ENCODE measurements at places on chromosomes 7 and 10.

GRCh38 chr7:30180718-30181117, 45.9 kb downstream of the MTURN start:
- no peak for DNase-seq

GRCh38 chr7:5423976-5424748, 528 bp upstream of the TNRC18 start:
- DNase-seq: peak; percentile 100

DNA sequence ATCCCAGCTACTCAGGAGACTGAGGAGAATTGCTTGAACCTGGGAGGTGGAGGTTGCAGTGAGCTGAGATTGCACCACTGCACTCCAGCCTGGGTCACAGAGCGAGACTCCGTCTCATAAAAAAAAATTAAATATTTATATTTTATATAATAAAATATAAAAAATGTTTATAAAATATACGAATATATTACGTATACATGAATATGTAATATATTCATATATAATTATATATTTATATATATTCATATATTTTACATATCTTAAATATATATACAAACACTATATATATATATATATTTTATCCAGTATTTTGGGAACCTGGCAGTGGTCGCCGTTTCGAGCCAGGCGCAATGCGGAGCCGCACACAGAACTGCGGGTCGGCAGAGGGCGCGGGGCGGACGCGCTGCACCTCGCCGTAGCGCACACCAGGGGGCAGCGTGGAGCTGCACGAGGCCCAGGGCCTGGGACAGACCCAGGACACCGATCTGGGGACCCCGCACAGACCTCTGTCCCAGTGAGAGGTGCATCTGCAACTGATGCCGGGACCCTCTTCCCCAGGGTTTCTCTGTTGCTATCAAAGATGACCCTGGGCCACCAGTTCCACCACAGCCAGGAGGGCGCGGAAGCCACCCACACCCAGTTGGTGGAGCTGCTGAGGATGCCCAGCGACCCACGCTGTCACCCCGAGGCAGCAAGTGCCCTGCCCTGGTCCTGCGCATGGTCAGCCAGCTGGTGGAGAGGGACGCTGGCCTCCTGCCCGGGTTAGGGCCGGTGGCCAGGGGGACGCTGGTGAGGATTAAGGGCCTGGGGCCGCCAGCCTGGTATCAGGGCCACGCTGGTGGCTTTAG, 22.7 kb downstream of the AP5Z1 start:
- no peak for DNase-seq

DNA sequence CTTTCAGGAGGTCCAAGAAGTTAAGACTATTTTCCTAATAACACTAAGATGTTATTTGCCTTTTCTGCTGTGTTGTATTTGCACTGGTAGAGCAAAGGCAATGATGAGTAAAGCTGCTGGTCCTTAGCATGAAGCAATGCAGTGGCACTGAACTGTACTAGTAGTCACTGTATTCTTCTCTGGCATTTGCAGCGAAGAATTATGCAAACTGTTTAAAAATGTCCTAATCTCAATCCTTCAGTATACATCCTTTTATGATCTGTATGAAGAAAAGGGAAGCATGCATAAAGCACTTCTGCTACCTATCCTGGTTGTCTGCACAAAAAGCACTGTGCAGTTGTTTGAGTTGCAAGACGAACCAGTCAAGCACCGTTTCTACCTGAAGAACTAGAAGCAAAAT, 20.4 kb downstream of the IGF2BP3 start:
- DNase-seq: no peak

DNA sequence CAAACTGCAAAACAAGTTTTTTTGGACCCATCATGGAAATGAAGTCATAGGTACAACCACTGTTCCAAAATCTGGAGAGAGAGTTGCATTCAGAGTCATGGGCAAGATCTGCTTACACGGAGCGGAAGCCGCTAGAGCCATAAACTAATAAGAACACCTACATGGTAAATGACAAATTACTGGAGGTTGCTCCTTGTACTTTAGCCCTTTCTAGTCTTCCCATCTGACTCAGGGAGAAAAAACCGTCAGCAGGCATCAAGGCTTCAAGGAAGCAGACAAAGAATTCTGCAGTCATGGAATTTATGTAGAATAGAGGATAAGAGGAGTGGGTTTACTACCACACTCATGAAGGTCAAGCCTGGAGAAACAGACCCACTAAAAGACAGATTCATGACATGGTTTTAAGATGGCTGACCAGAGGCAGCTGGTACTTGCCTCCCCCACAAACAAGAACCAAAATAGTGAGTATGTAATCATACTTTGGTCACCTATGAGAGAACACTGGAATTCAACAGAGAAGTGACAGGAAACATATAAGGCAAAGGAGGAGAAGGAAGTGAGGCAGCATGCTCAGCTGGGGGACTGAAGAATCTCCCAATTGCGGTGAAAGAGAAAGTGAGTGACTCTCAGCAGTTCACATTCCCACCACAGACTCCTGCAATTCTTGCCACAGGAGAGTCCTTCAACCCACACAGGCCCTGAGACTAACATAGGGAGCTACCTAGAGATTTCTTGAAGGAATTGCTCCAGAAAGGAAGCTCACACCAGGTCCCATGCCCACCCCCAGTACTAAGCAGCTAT, 42.4 kb upstream of the ASAH2 start:
- no peak for DNase-seq

DNA sequence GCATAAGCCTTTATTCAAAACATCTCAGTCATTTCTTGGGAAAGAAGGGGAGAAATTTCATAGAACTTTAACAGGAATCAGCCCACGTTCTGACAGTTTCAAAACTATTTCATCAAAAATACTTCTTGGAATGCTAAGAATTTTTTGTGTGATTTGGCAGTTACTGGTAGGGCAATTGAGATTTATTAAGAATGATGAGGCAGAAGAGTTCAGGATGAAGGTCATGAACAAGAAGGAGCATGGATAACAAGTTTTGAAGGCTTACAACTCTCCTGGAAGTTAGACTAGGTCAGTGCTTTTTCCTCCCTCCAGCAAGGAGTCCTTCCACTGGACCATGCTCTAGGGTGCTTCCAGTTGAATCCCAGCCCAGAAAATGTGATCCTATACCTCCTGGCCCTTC, 569.9 kb downstream of the ANKRD7 start:
- DNase-seq: no peak

GRCh38 chr10:1179346-1180070, 123.3 kb downstream of the WDR37 start:
- no peak for DNase-seq

GRCh38 chr7:29080803-29081202, 65.5 kb downstream of the CPVL start:
- DNase-seq: peak; percentile 30

- DNase-seq: no peak
These were observed 87.3 kb upstream of the CSTF2T start for GRCh38 chr10:51786684-51787035.

DNA sequence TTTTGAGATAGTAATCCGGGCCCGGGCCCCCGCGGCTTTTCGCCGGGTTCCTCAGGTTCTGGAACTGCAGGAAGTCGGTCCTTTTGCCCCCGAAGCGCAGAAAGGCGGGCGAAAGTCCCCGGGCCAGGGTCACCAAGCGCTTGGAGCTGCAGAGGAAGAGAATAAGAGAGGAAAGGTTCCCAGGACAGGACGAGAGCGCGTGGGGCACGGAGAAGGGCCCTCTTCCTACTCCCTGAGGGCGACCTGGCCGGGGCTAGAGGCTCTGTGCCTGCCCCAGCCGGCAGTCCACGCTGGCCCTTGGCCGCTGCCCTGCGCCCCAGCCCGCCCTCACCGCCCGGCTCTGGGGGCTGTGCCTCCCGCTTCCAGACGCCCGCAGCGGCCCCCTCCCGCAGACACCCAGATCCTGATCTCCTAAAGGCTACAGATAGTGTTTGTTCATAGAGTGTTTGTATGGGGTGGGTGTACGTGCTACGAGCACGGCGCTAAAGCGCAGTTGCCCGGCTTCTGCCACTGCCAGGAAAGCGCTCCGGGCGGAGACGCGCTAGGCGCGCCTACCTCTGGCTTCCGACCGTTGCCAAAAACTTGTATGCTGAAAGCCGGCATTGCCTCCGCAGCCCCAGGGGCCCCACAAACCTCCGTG, 3.2 kb downstream of the HPSE2 start:
- no peak for DNase-seq

DNA sequence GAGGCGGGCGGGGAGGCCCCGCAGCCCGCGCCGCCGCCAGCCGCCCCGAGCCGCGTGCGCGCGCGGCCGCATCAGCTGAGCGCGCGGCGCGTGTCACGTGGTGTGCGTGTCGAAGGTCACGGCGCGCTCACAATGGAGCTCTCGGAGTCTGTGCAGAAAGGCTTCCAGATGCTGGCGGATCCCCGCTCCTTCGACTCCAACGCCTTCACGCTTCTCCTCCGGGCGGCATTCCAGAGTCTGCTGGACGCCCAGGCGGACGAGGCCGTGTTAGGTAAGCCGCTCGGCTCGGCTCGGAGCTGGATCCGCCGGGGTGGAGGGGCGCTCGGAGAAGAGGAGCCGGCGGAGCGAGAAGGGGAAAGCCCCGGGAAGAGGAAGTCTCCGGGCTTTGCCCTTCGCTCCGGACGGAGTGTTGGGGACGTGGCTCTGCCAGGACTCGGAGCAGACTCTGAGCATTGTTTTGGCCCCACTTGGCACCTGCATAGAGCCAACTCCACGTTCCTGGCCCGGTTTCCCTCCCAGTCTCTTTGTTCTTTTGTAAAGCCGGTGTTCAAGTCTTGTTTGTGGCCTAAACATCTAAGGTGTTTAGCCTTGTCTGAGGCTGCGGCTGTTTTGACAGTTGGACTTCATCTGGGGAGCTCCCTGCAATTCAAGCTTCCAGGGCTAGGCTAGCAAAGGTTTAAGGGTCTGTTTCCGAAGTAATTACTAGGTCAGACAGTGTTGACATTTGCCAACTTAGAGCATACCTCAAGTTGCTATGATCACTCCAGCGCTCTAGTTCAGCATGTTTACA, at the start of gene COMMD3:
COMMD3 (plus strand) TSS at position 103 of the 790 bp plus-strand sequence; CDS start at position 133, 30 bp downstream.
- peak; percentile 85 for DNase-seq

DNA sequence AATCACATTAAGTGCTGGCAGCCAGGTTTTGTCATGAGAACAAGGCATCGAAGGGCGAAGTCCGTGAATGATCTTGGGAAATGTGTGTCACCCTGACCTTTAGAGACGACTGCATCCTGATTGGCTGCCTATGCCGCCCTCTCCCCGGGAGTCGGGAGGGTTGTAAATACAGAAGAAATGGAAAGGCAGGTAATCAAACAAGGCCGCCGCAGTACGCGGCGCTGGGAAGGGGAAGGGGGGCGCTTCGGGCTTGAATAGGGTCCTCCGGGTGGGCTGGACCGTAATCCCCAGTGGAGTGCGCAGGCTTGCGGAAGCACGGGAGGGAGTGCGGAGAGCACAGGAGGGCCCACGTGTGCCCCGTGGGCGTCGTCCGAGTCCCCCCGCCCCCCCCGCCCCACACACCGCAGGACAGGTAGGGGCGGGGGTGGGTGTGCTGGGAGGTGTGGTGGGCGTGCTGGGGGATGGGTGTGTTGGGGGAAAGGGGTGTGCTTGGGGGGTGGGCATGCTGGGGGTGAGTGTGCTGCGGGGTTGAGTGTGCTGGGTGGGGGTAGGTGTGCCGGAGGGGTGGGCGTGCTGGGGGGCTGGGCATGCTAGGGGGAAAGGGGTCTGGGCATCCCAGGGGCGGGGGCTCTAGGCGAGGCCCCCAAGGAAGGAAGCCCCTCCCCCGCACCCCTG, 169.4 kb downstream of the ARHGAP12 start:
- DNase-seq: no peak

GRCh38 chr7:132133501-132133900, 442.8 kb downstream of the PLXNA4 start:
- no peak for DNase-seq

DNA sequence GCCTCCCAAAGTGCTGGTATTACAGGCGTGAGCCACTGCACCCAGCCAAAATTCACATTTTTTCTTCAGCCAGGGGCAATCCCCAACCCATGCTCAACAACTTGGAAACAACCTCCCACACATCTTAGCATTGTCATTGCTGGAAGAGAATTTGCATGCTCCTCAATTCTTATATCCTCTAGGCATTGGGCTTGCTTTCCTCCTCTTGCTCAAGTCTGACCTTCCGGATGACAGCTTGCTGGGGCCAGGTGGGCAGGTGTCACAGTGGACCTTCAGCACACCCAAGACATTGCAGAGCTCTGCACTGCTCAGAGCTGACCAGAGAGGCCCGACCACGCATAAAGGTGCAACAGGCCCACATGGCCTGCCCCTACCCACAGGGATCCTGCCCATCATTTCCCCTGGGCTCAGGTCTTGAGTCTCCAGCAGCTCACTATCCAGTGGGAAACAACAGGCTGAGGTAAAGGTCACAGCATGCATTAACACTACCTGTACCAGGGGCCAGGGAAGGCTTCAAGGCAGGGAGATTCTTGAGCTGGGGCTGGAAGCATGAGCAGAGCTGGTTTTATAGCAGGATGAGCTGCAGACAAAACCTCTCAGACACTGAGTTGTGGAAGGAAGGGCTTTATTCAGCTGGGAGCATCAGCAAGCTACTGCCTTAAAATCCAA, 6.8 kb upstream of the GPR15LG start:
- no peak for DNase-seq

- DNase-seq: no peak
These were observed 809 bp downstream of the HOXA9 start for GRCh38 chr7:27164367-27165088.

GRCh38 chr10:92420546-92421275, 129.7 kb downstream of the MARCHF5 start:
- no peak for DNase-seq

DNA sequence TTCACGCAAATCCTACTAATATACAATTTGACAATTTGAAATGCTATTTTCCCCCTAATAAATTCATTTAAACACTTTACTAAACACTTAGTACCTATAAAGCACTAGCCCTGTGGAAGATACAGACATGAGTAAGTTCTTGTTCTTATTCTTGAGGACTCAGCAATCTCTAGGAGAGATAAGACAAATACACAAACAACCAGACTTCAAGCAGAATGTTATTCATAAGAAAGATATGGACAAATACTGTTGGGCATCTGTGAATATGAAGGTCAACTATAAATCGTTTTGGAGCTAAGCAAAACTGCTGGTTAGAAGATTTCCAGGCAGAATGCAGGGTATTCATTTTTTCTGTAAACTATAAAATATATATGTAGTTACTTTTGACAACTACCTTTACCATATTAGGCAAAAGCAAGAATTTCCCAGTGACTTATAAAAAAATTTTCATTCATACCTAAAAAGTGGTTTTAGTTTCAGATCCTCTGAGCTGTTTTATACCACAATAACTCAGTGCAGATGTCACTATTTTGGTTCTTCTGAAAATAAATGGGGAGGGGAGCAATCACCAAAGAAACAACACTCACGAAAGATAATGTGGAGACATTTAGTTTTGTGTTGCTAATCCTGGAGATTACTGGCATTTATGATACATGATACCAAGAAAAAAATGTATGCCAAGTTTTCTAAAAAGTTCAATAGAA, 3.8 kb downstream of the VPS41 start:
- DNase-seq: no peak

GRCh38 chr7:73423519-73424488, 9.8 kb upstream of the FZD9 start:
- no peak for DNase-seq

- DNase-seq: peak; percentile 47
These were observed 13.6 kb upstream of the SMC3 start for GRCh38 chr10:110553905-110554304.

GRCh38 chr10:88858491-88858890, 6.8 kb upstream of the ANKRD22 start:
- DNase-seq: no peak

Measured in fibroblast of upper back skin (primary cell).